ENCODE measurements at places on chromosomes 13 and 19.

GRCh38 chr19:33740811-33741396 is 55.8 kb upstream of the KCTD15 start:
- DNase-seq: peak; percentile 14

GRCh38 chr19:50535672-50536187 is 22.0 kb upstream of the ASPDH start:
- no peak for DNase-seq

DNA sequence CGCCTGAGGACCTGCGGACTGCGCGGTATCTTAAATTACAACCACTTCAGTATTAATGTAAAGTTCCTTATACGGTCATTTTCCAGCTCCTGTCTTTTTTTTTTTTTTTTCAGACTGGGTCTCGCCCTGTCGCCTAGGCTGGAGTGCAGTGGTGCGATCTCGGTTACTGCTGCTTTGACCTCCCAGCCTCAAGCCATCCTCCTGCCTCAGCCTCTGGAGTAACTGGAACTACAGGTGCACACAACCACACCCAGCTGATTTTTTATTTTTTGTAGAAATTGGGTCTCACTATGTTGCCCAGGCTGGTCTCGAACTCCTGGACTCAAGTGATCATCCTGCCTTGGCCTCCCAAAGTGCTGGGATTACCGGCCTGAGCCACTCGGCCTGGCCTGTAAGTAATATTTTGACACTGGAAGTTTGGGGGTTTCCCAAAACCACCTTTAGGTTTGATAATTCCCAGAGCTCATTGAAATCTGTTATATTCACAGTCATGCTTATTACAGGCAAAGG is 406 bp upstream of the EID2B start:
- DNase-seq: no peak

GRCh38 chr13:77767413-77767812 is 69.9 kb downstream of the SLAIN1 start:
- no peak for DNase-seq

GRCh38 chr19:989381-990081 is 5.4 kb downstream of the WDR18 start:
- DNase-seq: no peak

DNA sequence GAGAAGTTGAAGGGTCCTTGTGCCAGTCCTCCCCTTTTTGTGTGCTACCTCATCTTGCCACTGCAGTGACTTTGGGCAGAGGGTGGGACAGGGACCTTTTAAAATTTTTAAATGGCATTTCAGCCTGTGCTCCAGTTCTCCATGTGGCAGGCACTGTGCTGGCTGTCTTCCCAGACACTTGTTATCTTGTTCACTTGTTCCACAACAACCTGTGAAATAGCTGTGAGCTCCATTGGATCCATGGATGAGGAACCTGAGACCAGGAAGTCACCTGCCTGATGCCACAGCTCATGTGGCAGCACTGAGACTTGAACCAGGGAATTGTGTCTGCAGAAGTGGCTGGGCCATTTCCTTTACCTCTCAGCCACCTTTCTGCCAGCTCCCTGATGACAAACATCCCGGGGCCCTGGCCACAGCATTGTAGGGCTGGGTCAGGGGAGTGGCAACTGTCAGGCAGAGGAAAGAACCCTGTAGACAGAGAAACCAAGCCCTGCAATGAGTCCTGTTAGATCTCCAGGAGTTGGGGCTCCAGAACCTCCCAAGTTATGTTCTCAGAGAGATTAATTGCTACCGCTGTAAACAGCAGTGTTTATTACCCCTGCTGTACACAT is 6.4 kb downstream of the EGLN2 start:
- DNase-seq: no peak
